ENCODE measurements at places on chromosomes 4 and X.
A peak's percentile ranks its signal among the peaks of the same experiment; 100 is the strongest.

DNA sequence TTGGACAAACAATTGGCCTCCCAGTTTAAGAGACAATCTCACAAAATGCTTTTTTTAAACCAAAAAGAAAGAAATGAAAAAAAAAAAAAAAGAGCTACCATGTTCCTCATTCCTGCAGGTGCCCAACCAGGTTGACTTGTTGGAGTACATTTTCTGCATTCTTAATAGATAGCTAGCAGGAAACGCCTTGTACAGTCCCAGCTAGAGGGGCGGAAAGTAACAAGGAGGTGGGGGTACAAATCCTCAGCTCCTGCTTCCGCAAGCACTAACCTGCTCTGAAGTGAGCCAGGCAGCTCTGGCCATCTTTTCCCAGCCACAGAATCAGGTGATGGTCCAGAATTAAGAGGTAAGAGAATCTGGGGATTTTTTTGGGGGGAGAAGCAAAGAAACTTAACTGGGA, at the start of gene VGLL1:
Gene VGLL1 (plus strand): TSS at position 265 of the 400 bp plus-strand sequence. CDS start 3,806 bp downstream, outside the sequence.
- DNase-seq: no peak

GRCh38 chr4:107246761-107247160, 210.6 kb upstream of the DKK2 start:
- DNase-seq: no peak

DNA sequence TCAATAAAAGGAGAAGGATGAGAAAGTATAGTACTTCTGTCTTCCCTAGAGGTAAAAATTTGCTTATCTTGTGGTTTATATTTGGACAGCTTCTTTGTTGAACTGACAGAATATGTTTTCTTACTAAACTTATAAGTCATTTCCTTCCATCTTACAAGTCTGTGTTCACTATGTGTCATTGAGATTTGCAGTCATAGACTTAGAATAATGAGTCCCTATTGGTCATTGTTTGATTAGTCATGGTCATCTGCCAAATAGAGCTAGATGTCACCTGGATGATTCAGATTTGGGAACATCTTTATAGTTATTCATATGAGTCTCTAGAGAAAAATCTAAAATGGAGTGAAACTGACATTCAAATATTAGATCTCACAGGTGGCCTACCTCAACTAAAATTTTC, 51.5 kb downstream of the SPATA18 start:
- peak; percentile 20 for DNase-seq

- DNase-seq: no peak
These were observed 2224.0 kb upstream of the AGA start for GRCh38 chr4:179666226-179666625.

DNA sequence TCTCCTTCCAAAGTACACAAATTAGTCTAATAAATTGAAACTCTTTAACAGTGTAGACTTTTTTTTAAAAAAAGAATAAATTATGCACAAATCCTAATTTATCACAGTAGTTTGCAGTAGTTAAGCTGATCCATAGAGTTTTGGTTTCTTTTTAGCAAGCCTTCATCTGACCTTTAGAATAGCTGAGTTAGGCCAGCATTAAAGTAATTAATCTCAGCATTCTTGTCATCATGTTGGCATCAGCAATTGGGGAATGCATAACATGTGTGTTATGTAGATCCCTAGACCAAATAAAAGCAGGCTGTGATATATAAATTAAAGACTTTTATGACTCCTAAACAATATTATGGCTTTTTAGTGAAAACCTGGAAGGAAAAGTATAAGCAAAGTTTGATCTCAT, 426.5 kb upstream of the PABPC4L start:
- no peak for DNase-seq

DNA sequence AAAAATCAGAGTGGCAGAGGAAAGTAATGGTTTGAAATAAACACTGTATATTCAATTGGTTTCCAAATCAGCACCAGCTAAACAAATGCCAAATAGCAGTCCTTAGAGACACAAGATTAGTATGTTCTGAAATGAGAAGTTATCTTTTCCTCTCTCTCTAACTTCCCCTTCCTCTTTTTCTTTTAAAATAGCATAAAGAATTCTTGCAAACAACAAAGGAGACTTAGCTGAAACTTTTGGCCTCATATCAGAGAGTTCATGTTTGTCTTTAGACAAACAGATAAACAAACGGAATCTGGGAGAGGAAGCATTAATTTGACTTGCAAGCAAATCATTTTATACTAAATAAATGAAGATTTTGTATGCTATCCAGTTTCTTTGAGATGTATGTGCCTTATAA, 399.0 kb downstream of the GBA3 start:
- DNase-seq: no peak

- no peak for DNase-seq
These were observed 2.9 kb downstream of the ASMTL start for GRCh38 chrX:1449823-1450149.

DNA sequence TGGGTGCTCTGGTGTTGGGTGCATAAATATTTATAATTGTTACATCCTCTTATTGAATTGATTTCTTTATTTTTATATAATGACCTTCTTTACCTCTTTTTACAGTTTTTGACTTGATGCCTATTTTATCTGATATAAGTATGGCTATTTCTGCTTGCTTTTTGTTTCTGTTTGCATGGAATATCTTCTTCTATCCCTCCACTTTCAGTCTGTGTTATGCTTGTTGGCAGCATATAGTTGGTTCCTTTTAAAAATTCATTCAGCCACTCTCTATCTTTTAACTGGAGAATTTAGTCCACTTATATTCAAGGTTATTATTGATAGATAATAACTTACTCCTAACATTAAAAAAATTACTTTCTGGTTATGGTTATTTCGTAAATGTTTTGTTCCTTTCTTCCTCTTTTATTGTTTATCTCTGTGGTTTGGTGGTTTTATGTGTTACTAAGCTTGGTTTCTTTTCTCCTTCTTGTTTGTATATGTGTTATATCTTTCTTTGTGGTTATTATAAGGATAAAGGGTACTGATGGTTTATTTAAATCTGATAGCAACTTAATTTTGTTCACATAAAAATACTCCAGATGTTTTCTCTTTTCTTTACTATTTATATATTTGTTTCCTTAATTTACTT, 69.5 kb downstream of the IL15 start:
- peak; percentile 49 for DNase-seq

- DNase-seq: no peak
These were observed 222.6 kb downstream of the DCTD start for GRCh38 chr4:182694551-182694950.

DNA sequence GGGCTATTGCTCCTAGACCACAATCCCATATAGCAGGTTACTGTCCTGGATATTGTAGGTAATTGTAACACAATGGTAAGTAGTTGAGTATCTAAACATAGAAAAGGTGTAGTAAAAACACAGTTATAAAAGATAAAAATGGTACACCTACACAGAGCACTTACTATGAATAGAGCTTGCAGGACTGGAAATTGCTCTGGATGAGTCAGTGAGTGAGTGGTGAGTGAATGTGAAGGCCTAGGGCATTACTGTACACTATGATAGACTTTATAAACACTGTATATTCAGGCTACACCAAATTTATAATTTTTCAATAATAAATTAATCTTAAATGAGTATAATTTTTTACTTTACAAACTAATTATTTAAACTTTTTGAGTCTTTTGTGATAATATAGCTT, 425.7 kb downstream of the PABPC4L start:
- peak; percentile 71 for DNase-seq

GRCh38 chrX:110407910-110408545, 49.4 kb downstream of the RTL9 start:
- DNase-seq: peak; percentile 56

- DNase-seq: peak; percentile 15
These were observed 77.9 kb downstream of the LRRC66 start for GRCh38 chr4:51942108-51942832.

GRCh38 chrX:49282647-49283011, 13.0 kb downstream of the PPP1R3F start:
- peak; percentile 20 for DNase-seq

DNA sequence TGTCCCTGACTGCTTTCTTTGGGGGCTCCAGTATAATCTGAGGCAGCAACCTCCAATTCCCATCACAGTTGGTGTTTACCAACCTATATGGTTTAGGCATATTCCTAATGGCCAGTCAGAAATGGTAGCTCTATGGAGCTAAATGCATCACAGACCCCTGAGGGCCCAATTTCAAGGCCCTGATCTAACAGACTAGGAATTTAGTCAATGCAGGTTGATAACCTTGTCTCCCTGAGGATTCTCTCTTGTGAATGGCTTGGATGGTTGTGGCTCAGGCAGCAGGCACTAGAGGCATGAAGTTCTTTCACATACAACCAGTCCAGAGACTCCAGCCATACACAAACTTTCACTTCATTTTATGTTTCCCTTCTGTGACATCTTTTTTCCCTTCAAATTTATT, 59.4 kb downstream of the TMPRSS11F start:
- DNase-seq: no peak

GRCh38 chr4:76059750-76060149, 14.8 kb upstream of the ART3 start:
- peak; percentile 31 for DNase-seq

GRCh38 chrX:102599951-102600579, 750 bp downstream of the ARMCX5 start:
- DNase-seq: peak; percentile 38

GRCh38 chr4:48212165-48212564, 57.5 kb downstream of the TEC start:
- no peak for DNase-seq

- peak; percentile 63 for DNase-seq
These were observed 28.1 kb downstream of the SMIM43 start for GRCh38 chr4:121736735-121737351.

DNA sequence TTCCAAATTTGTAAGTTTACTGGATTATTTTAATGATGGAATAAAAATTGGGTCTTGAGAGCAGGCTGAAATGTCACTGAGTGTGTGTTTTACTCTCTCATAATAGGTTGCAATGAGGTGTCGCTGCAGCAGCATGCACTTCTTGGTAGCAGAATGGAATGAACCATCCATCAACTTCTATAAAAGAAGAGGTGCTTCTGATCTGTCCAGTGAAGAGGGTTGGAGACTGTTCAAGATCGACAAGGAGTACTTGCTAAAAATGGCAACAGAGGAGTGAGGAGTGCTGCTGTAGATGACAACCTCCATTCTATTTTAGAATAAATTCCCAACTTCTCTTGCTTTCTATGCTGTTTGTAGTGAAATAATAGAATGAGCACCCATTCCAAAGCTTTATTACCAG, 2.6 kb downstream of the SAT1 start:
- DNase-seq: peak; percentile 10

GRCh38 chrX:40465735-40466551, 114.8 kb upstream of the ATP6AP2 start:
- DNase-seq: no peak

- peak; percentile 65 for DNase-seq
These were observed 60.9 kb downstream of the SEC24D start for GRCh38 chr4:118774989-118775388.

DNA sequence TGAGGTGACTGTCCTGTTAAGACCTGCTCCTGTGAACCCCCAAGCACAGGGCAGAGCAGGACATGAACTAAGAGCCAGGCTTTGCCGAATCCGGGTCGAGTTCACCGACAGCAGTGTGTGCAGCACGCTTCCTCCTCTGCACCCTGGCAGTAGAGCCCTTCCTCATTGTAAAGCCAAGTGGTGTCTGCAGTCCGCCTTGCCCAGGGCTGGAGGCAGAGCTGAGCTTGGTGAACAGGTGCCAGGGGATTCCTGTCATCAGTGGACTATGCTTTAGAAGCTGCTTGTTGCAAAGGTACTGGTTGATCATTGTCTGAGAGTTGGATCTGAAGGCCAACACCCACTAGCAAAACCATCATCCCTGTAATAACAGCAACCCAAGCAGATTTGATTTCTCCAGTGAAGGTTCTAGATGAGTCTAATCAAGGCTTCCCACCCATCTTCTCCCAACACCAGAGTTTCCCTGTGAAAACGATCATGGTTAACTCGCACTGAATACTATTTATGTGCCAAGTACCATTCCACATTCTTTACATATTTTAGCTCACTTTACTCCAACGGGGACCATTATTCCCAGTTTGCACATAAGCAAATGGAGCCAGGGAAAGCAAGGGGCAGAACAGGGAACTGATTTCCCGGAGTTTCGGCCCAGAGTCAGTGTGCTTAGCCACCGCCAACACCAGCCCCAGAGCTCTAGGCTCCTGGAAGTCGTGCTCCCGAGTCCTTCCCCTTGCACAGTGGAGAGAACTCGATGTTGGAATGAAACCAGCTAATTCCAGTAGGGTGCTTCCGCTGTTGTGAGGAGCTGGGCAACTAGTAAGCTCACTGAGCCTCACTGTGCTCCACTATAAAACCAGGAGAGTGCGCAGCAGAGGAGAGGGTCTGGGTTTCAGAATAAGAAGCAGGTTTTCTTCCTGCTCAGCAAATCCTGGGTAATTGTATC, 1.4 kb upstream of the SLC34A2 start:
- no peak for DNase-seq

DNA sequence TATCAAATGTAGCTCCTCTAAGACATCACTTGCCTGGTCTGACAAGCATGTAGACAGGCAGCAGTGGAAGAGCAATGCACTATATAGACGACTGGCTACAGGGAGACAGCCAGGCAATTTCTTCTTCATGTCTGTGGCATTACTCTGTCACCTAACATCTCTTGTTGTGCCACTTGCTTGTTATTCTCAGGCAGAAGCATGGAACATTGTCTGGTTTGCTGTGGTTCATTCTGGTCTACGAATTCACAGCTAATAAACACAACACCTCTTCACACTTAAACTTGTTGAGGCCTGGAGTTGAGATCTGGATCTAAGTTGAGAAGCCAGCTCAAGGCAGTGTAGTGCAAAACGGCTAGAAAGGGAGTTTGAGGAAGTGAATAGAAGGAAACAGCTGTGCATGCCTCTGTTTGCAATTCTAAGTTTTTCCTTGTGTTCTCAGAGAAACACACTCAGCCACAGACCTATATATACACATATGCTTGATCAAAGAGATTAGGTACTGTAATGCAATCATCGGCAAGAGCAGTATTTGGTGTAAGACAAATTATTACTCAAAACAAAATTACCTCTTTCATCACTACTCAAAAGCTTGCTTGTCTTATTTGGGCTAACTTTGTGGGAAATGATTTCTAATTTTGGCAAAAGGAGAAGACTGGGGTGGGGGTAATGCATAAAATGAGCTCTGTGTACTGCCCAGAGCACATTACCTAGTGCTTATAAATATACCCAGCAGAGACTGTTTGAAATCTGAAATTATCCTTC, 243.8 kb downstream of the PPP3CA start:
- no peak for DNase-seq

- no peak for DNase-seq
These were observed 17.8 kb upstream of the EGFL6 start for GRCh38 chrX:13551610-13552009.

DNA sequence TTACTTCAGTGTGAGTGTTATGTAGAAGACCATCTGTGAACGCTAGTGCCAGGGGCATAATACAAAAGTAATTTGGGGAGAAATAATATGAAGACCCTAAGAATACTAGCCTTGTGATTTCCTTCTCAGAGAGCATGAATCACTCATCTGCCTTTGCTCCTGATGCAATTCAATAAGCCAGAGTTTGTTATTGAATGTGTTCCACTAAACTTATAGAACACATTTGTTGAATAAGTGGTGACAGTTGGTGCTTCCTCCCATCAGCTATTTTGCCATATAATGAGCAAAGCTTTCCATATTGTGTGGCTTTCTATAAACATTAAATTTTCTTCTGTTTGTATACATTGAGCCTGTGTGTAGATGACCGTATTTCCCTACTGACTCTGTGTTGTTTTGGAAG, 136.4 kb upstream of the QRFPR start:
- DNase-seq: no peak

GRCh38 chr4:185512516-185512915, 22.8 kb downstream of the PDLIM3 start:
- peak; percentile 83 for DNase-seq

GRCh38 chr4:165101641-165102040, 11.0 kb downstream of the TMEM192 start:
- no peak for DNase-seq
